ENCODE measurements at places on chromosomes 2 and 18.

DNA sequence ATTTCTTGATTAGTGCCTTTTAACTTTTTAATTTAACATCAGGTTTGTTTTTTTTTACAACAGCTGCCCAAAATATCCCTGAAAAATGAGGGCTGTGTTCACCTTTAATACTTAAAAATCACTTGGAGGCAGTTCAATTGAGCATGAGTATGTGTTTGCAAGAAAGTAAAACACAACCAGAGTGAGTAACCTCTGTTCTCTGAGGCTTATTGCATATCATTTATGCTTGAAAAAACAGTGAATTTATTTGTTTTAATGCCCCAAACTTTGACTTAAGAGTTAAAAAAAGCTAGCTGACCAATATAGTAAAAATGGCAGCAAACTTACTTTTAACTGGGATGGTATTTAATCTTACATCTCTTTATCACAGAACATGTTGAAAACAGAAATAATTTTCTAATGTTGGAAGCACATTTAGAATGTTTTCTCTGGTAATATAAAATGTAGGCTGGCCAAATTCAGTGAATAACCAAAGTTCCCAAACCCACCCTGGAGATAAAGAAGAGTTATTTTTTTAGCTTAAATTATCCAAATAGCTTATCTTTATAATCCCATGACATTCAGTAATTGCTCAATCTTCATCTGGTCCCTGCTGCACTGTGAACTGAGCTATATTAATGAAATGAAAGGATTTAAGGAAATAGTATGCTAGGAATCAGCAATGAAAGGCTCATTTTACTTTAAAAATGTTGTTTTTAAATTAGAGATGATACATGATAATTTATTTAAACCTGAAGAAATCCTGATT, 24.8 kb upstream of the EFEMP1 start:
- no peak for DNase-seq

- no peak for DNase-seq
These were observed 64.2 kb downstream of the PSMG2 start for GRCh38 chr18:12766986-12767433.

- DNase-seq: no peak
These were observed 267.7 kb upstream of the CYRIA start for GRCh38 chr2:16933355-16933754.

DNA sequence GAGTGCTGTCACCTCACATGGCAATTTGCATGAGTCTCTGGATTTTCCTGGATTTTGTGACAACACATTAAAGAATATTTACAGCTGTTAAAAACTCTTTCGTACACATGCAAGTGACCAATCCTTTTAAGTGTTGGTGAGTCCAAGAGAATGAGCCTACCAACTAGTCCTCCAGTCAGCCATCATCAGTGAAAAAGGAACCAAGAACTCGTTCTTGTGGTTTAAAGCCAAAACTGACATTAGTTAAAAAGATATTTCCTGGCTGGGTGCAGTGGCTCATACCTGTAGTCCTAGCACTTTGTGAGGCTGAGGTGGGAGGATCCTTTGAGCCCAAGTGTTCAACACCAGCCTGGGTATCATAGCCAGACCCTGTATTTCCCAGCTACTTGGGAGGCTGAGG, 215.4 kb upstream of the ITGA4 start:
- no peak for DNase-seq

DNA sequence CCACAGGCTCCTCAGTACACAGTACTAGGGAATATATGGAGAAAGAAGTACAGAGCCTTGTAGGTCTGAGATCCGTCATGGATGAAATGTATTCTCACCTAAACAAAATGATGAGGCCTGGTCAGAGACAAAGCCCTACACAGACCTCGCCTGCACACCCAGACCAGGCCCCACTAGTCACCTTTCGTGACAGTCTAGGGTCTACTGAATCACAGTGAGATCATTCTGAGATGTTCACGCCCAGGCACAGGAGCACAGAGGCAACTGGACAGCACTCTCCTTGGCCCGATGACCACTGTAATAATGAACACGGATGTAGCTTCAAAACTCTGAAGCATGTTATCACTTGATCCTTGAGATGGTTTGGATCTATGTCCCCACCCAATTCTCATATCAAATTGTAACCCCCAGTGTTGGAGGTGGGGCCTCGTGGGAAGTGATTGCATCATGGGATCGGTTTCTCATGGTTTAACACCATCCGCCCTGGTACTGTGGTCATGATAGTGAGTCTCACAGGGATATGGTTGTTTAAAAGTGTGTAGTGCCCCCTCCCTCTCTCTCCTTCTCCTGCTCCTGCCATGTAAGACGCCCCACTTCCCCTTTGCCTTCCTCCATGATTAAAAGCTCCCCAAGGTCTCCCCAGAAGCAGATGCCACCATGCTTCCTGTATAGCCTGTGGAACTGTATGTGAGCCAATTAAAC, 15.1 kb downstream of the DOCK10 start:
- no peak for DNase-seq

DNA sequence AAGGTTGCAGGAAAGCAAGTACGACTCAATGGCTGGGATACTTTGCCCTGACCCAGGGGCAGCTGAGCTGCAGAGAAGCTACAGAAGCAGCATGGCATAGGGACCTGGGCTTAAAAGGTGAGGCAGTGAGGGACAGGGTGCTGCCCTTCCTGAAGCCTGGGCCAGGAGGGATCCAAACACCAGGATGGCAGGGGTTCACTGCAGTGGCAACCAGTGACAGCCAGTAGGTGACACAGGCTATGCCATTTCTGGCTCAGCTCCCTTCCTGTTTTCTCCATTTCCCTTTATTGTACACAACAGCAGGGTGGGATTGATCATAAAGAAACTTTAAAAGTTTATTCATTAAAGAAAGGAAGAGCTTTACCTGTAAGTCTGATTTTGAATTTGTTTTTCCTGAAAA, 48.8 kb downstream of the CABYR start:
- no peak for DNase-seq

DNA sequence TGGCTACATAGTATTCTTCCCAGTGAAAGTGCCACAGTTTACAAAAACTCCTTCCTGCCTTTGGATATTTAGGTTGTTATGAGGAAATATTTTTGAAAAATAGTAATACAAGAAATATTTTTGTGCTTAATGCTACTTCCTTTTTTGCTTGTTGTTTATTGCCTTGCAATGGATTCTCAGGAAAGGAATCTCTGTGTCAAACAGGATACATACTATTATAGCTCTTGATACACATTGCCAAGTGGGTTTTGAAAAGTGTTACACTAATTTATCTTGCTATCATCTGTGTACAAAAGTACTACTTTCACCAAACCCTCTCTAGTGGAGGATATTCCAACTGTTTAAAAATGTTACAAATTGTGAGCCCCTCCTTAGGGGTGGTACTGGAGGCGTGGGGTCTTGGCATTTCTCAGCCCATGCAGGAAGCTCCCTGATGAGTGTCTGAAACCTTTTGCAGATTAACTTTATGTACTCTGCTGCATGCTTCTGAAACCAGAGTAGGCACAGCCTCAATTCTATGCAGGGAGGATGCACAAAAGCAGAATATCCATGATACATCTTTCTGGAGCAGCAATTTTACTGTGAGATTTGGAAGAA, 54.5 kb downstream of the EVA1A start:
- DNase-seq: no peak

DNA sequence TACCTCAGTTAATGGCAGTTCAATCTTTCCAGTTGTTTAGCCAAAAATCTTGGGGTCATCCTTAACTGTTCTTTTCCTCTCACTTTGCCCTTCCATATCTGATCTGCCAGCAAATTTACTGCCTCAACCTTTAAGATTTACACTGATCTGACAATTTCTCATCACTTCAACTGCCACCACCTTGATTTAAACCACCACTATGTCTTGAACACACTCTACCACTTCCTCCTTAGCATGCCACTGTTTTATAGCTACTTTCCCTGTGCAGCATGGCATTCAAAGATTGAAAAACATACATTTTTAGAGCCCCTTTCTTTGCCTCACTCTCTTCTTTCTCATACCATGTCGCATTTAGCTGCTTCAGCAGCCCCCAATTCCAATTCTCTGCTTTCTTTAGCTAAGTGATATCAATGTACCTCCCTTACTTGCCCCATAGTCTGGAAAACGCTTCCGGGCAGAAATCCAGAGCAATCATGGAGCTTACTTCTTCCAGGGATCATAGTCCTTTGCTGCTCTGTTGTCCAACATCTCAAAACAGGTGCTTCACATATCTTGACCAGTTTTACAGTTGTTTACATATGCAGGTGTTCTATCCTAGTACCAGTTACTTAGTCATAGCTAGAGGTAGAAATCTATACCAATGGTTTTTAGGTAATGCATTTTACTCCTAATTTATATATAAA, 10.9 kb downstream of the PGAP1 start:
- DNase-seq: no peak

- no peak for DNase-seq
These were observed 155.7 kb downstream of the TNS1 start for GRCh38 chr2:217847115-217847514.

GRCh38 chr2:158391876-158392275, 64.7 kb downstream of the CCDC148 start:
- no peak for DNase-seq

GRCh38 chr2:74001121-74001520, 16.4 kb downstream of the TET3 start:
- no peak for DNase-seq

DNA sequence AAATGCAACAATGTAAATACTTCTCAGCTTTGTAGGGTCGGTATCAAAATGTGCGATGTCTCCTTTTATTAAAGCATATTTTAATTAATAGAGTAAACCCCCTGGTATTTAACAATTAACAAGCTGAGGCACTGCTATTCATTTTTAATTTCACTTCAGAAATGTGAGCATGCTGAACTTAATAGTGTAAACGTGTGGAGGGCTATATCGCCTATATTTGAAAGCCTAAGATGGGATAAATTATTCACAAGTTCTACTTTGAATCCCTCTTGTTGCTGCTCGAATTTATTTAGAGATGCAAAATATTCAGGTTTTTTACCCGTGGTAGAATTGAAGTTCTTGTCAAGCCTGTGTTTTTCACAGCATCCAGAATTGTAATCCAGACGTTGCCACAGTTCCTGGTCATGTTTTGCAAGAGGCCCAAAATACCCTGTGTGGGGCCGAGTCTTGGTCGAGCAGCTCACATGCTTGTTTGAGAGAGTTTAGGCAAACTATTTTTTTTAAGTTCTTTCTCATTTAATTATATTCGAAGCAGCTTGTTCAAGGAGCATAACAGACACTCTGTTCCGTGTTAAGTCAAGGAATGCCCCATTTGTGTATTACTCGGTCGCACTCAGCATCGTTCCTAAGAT, 2.5 kb downstream of the SALL3 start:
- no peak for DNase-seq

DNA sequence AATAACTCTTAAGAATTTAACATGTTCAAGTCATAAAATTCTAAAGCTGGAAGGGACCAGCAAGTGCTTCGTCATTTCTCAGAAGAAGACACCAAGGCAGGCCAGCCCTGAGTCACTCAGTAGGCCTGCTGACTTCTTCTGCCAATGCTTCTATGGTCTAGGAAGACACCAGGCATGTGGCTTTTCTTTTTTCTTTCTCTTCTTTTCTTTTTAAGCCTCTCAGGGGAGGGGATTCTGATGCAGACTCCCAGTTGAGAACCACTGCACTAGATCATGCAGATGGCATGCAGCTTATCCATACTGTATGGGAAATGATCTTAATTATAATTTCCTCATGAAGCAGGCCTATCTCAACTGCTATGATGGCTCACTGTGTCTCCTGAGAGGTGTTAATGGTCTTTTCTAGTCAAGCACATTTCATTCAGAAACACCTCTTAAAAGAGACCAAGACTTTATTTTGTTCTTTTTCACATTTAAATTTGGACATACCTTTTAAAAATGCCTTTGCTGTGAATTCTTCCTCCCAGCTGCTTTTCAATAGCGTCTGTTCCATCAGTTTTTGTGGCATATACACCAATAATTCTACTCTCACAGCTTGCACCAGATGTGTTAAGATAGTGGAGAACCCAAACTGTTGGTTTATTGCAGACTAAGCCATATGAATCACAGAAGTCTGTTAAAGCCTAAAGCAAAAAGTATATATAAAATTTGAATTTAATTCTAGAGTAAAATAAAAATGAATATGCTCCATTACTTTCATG, 11.3 kb downstream of the KCTD18 start:
- DNase-seq: no peak

GRCh38 chr2:15772681-15773080, 167.7 kb upstream of the MYCN start:
- DNase-seq: no peak

- DNase-seq: peak; percentile 64
These were observed 4.8 kb upstream of the LYPD6B start for GRCh38 chr2:149033716-149034115.

GRCh38 chr2:233811087-233811486, 33.0 kb downstream of the MROH2A start:
- no peak for DNase-seq

GRCh38 chr18:37845498-37845897, 279.9 kb upstream of the CELF4 start:
- DNase-seq: no peak

GRCh38 chr2:10285556-10286198, 17.0 kb upstream of the HPCAL1 start:
- DNase-seq: peak; percentile 64

GRCh38 chr18:69082499-69082898, 284.6 kb downstream of the CCDC102B start:
- no peak for DNase-seq

- no peak for DNase-seq
These were observed 316.2 kb upstream of the MGAT5 start for GRCh38 chr2:133937669-133938068.

DNA sequence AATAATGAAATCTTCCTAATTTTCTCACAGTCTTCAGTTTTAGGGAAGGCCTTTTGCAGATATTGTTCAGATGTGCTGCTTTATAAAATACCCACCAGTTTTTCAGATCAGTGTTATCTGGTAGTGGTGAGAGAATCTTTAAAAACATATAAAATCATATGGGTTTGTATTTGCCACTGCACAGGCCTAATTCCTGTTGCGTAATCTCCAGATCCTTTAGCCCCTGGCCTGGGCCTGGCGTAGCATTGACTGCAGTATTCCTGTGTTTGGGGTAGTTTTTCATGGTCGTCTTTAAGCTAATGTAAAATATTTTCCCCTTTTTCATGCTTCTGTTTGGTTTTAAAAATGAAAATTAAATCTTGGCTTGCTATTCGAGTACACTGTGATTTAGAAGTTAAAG, 43.2 kb downstream of the TSHZ1 start:
- no peak for DNase-seq

GRCh38 chr2:130355172-130355577, 681 bp upstream of the PTPN18 start:
- no peak for DNase-seq

DNA sequence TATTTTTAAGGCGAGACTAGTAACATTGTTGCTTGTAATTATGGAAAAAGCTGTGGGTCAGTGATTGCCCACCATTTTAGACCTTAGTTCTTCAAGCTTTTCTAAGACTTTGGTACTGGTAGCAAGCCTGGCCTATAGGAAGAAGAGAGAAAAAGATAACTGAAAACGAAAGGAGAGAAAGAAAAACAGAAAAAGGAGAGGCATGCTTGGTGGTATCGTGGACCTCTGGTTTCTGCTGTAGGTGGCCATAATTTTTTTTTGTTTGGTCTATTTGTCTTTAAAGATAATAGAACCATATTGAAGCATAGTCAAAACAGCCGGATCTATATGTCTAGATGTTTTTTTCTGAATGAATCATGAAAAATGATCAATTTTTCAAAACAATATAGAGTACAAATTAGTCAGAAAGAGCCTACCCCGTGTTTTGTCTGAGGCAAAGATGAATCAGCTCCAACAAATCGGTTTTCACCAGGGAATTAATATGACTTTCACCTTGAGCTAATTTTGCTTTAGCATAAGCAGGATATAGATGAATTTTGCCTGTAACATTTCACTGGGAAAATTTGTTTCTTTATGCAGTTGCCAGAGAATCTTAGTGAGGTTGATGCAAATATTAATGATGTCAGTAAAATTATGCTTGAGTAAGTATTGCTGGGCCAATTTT, 45.7 kb downstream of the CCDC85A start:
- no peak for DNase-seq
